Anterior cingulate cortex (tissue), 58 donors: ENCODE measurements at places on chromosomes 2 and 18.

DNA sequence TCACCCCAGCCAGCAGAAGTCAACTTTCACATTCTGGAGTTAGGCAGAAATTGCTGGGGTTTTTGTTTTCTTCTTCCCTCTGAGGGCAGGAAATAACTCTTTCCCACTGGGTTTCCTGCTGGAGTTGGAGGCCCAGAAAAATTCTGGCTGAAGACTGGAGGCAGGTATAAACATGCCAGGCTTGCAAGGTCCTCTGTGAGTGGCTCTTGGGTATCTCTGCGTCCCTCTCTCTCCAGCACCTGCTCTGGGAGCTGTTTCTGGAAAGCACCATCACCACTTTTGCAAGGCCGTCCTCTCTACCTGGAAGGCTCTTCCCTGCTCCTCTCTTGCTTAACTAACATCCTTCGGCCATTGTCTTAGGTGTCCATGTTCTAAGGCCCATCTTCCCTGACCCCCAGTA lies 91.0 kb downstream of the MCFD2 start:
- no peak for DNase-seq

GRCh38 chr2:38315707-38316333 lies 61.3 kb downstream of the ATL2 start:
- DNase-seq, result no peak

- DNase-seq, result no peak
These were observed 88.9 kb upstream of the CYP26B1 start for GRCh38 chr2:72236445-72237067.

GRCh38 chr2:48198371-48198770 lies 292.1 kb upstream of the FBXO11 start:
- DNase-seq, result no peak

DNA sequence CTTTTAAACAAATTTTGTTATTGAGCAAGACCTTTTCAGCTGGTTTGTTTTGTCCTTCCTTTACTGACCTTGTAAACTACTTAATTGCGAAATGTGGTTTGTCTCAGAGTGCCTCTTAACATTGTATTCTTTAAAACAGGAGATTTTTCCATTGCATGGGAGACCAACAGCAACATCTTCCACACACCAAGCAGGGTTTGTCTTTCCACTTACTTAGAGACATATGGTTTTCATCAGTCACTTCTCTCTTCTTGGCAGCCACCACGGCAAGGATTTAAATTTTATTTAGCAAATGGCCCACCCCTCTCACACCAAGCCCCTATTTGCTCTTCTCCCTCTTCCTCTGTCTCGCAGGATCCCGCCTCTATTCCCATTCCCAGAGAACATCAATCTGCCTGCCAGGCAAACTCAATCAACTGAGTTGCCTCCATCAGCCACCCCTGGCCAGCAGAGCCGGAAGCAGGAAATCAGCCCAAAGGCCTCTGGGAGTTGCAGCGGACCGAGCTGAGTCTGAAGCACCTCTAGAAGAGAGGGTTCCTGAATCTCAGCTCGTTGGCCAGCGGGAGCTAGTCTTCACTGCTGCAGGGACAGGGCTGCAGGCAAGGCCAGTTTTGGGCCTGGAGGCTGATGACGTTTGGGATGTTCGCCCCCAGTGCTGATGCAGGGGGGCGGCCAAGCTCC lies 11.3 kb upstream of the CIB4 start:
- no peak for DNase-seq

- no peak for DNase-seq
These were observed 47.2 kb downstream of the PLEK start for GRCh38 chr2:68412127-68412819.
